Cortex of kidney (tissue), 1 donor: ENCODE measurements at places on chromosomes 3 and 15.

- DNase-seq = no peak
These were observed 79.0 kb downstream of the SERPINI1 start for GRCh38 chr3:167814441-167814951.

GRCh38 chr3:157532529-157533297 lies 29.5 kb upstream of the VEPH1 start:
- DNase-seq = no peak

DNA sequence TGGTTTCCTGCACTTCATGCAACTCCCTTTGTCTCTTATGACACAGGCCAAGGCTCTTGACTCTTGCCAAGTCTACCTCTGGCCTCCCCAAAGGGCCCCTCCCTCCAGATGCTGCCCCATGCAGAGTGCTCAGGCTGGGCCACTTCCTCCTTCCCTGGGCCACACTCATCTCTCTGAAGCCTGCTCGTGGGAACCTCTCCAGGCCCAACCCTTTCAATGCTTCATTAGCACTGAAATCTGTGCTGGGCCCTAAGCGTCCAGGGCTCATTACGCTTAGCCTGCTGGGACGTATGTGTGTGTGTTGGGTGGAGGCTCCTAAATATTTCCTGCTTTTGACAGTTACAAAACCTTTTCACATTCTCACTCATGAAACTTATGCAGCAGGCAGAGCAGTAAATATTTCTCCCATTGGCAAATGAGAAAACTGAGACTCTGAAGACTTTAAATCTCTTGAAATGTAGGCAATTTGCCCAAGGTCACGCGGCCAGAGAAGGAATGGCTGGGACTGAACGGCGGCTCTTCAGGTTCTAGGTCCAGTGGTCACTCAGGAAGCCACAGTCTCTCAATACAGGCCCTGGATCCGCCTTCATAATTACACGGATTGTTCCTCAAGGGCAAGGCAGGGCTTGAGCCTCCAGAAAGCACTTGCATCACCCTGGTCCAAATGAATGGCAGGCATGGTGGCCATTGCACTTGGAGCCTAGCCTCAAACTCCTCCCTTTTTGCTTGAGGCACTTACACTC lies 241.7 kb upstream of the HES1 start:
- no peak for DNase-seq

GRCh38 chr3:24496529-24497482 lies 2.2 kb upstream of the THRB start:
- no peak for DNase-seq

- DNase-seq = no peak
These were observed 20.5 kb upstream of the ENTPD3 start for GRCh38 chr3:40366203-40367162.

GRCh38 chr3:104906001-104906639 lies 460.6 kb upstream of the ALCAM start:
- DNase-seq = no peak
